ENCODE measurements at places on chromosomes 5 and 9.

DNA sequence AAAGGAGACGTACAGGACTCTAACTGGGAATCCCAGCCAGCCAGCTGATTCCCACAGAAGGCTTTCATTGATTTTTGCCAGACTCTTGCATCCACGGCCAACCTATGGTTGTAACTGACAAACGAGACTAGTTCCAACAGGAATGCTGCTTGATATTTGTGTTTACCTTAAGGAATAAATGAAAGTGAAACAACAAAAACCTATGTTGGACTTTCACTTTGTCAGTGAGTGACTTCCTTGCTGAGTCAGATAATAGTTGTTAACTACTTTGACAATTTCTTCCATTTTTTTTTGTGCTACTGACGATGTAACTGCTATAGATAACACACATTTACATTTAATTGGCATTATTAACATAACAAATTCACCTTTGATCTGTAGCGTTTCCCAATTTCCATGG, 63.4 kb upstream of the LRRTM2 start:
- no peak for DNase-seq

DNA sequence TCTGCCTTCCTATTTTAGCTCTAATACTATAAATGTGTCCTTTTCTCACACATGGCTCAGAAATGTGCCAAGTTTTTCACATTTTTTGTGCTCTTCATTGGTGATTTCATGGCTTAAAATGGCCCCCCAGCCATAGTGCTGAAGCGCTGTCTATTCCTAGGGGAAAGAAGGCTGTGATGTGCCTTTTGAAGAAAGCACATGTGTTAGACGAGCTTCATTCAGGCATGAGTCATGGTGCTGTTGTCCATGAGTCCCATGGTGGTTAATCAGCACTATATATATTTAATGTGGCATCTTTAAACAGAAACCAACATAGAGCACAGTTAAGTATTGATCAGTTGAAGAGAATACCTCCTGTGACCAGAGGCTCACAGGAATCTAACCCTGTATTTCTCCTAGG, 55.8 kb downstream of the PDE8B start:
- DNase-seq, result no peak

GRCh38 chr9:72680593-72681282, 159.3 kb downstream of the TMC1 start:
- no peak for DNase-seq

DNA sequence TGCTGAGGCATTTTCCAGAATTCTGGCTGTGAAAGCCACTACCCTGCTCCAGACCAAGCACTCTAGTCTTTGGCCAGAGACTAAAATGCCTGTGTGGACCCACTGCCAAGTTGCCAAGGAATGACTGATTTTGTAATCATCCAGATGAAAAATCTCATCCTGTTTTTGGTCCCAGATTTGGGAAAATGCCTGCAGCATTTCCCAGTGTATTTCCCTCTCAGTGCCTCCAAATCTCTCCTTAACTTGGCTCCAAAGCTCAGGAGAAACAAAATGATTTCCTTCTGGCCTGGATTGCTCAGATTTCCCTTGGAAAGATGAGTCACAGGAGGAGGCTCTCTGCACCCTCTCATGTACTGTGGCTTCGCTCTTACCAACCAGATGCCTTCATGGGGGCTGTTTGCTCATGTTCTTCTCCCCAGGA, 335.2 kb upstream of the TARS1 start:
- DNase-seq, result no peak

GRCh38 chr9:76996700-76997099, 22.8 kb upstream of the FOXB2 start:
- no peak for DNase-seq

DNA sequence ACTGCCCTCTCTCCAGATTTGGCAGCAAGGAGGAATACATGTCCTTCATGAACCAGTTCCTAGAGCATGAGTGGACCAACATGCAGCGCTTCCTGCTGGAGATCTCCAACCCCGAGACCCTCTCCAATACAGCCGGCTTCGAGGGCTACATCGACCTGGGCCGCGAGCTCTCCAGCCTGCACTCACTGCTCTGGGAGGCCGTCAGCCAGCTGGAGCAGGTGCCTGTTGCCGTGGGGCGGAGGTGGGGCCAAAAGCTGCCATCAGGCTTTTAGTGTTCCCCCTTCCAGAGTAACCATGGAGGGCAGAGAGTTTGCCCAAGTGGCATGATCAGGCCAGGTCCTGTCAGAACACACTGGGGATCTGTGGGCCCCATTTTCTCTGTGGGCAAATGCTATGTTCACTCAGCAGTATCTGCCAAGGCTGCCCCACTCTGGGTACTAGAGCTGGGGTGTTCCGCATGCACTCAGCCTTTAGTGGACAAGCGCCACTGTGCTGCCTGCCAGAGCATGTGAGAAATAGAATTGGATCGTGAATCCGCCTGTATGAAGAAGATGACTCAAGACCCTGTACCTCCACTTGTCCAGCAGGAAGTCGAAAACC, 117.1 kb downstream of the DAB2IP start:
- no peak for DNase-seq

DNA sequence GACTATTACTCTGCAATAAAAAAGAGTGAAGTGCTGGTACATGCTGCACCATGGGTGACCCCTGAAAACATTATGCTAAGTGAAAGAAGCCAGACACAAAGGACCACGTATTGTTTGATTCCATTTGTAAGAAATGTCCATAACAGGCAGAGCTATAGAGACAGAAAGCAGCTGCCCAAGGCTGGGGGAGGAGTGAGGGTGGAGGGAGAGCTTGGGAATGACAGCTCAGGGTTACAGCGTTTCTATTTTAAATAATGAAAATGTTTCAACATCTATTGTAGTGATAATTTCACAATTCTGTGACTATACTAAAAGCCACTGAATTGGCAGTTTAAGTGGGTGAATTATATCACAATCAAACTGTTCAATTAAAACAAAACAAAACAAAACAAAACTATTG, 81.7 kb downstream of the MYO10 start:
- no peak for DNase-seq

DNA sequence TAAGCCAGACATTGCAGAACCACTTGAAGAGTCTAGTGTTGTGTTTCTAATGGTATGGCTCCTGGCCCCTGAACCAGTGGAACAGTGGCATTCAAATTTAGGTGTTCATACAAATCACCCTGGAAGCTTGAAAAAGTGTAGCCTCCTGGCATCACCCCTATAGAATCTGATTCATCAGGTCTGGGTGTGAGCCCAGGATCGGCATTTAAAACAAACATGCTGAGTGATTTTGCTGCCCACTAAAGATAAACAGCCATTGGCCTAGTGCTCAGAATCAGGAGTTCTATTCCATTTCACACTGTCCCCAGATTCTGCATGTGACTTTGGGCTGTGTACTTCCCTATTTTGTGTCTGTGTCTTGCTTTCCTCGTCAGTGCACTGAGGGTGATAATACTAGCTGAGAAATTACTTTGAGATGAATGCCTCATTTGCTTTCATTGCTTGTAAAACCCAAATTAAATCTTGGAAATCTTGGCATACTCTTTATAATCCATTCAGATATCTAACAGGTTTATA, 241.5 kb upstream of the CLINT1 start:
- no peak for DNase-seq

GRCh38 chr5:52657247-52657645, 130.5 kb upstream of the ITGA1 start:
- DNase-seq, result no peak

GRCh38 chr9:68730570-68731235, 25.7 kb downstream of the PIP5K1B start:
- no peak for DNase-seq

- DNase-seq, result no peak
These were observed 5.0 kb downstream of the SRD5A1 start for GRCh38 chr5:6638236-6638635.

All from NCI-H510A (cell line).